ENCODE measurements at places on chromosomes 7 and 10.
A peak's percentile ranks its signal among the peaks of the same experiment; 100 is the strongest.

GRCh38 chr10:4003348-4003973 is 218.5 kb upstream of the KLF6 start:
- DNase-seq: no peak

DNA sequence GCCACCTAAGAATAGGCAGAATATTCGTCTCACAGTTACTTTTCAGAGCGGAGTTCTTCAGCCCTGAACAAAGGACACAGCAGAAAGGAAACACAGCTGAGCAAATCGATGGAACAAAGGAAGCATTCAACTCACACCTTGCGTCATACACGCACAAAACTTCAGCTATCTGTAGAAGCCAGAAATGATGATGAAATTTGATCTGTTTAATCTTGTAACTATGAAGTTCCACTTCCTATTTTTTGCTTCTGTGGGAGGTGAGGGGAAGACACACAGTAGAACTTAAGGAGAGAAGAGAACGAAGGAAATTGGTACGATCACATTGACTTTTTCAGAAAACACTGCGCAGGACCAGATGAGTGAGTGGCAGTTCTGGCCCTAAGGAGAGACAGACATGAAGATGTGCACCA is 26.2 kb downstream of the FAM171A1 start:
- no peak for DNase-seq

DNA sequence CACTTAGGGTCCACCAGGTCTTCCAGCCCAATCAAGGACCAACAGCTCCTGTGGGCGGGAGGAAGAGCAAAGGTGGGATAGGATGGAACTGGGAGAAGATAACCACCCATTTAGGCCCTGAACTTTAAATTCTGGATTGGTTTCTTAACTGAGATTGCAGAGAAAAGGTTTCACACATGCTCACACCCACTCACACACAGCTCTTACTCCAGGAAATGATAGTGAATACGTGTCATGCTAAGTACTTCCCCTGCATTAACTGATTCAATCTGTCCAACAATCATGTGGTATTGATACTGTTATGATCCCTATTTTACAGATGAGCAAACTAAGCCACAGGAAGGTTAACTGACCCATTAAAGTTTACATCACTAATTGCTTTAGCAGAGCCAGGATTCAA is 4.6 kb upstream of the CYP3A4 start:
- DNase-seq: no peak

DNA sequence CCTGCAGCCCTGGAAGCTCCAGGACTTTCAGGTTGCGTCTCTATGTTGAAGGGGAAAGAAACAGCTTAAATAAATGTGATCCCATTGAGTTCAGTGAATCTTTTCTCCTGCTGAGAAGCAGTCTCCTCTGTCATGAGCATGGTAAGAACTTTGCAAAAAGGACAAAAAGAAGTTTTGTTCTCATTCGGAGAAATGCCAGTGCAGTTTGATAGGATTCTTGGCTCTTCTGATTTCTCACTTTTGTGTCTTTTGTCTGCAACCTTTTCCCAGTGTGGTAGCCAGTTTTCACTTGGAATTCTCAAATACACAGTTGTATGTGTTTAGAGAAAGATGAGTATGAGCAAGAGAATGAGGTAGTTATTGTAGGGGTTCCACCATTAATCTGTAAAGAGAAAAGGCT is 64.3 kb downstream of the AP3M1 start:
- DNase-seq: no peak

- no peak for DNase-seq
These were observed 58.4 kb upstream of the MACROH2A2 start for GRCh38 chr10:69994262-69994661.

GRCh38 chr10:92087750-92088395 is 164.3 kb downstream of the BTAF1 start:
- DNase-seq: peak; percentile 29

- DNase-seq: no peak
These were observed 2.9 kb downstream of the AQP1 start for GRCh38 chr7:30914596-30914995.

DNA sequence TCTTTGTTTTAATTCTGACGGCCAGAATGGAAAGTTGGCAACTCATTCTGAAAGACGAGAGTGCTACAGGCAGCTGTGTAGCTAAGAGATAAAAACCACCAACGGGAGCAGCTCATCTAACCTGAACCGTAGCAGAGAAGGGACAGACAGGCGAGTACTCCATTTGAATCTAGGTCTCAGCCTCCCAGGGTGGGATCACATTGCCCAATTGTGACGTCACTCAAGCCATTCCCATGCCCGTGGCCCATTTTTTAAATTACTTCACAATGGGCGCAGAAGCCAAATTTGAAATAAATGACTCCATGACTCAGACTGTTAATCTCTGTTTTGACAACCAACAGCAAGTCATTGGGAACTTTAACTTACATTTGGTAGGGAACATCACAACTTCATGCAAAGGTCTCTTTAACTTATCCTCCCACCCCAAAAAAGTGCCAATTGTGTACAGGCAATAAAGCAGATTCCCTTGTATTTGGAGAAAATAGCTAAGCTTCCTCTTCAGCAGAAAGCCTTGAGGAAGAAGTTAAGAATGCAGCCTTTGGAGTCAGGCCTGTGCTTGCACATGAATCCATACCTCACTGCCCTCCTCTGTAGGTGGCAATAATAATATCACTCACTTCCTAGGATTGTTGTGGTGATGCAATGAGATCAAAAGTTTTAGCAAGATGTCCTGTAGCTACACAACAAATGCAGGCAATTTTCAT is 93.2 kb upstream of the KIF5B start:
- no peak for DNase-seq

- DNase-seq: no peak
These were observed 11.0 kb downstream of the ZMIZ1 start for GRCh38 chr10:79079490-79080355.

DNA sequence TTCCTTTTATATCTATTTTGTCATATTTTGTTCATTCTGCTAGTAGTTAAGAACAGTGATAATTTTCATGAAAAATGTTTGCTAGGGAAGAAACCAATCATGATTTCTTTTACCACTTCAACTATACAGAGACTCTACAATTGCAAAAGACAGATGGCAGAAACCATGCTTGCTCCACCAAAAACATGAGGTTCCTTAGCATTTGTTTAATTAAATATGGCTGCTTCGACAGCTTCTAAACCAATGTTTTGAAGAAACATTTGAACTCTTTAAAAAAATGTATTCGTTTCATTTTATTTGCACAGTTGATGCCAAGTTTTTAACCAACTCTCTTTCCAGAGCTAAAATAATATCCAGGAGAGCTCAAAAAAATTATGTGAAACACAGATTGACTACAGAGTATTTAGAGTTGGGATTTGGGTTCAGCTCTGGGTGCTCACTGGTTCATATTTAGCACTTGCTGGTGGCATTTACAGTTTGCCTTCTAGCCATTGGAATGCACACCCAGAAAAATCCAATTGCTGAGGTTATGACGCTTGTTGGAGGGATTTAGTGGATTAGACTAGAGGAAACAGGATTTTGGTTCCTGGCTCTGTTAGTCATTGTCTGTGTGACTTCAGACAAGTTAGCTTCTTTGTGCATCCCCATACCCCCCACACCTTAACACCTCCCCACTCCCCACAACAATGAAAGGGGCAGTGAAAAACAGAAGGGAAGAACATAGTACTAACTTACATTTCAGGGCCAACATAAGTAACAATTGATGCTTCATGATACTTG is 35.8 kb upstream of the SDHAF3 start:
- DNase-seq: no peak

DNA sequence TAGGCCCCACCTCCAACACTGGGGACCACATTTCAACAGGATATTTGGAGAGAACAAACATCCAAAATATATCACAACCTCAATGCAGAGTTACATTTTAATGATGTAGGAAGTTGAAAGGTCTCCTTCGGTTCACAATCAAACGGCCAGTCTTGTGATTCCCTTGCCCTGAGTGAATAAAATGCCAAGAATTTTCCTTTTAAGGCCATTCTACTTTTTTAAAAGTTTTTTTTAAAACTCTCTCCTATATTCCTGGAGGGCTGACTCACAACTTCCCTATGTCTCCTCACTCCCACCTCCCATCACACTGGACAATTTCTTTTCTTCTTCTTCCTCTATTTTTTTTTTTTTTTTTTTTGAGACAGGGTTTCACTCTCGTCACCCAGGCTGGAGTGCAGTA is 693.6 kb upstream of the AUTS2 start:
- no peak for DNase-seq

- no peak for DNase-seq
These were observed 71.2 kb downstream of the AOAH start for GRCh38 chr7:36653008-36653662.

DNA sequence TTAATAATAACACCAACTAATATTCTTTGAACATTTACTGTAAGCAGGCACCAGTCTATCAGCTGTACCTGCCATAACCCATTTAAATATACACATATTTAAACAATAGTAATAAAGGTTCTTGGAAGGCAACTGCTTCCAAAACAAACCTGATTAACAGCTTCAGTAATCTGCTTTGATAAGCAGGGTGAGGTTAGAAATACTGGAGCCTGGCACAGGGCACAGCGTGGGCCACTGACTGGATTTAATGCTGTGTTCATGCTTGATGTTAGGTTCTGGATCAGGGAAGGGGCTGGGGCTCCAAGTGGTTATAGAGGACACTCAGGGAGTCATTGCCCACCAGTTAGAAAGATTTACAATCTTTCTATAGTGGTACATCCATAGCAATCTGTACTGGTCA is 10.9 kb upstream of the C10orf120 start:
- no peak for DNase-seq

DNA sequence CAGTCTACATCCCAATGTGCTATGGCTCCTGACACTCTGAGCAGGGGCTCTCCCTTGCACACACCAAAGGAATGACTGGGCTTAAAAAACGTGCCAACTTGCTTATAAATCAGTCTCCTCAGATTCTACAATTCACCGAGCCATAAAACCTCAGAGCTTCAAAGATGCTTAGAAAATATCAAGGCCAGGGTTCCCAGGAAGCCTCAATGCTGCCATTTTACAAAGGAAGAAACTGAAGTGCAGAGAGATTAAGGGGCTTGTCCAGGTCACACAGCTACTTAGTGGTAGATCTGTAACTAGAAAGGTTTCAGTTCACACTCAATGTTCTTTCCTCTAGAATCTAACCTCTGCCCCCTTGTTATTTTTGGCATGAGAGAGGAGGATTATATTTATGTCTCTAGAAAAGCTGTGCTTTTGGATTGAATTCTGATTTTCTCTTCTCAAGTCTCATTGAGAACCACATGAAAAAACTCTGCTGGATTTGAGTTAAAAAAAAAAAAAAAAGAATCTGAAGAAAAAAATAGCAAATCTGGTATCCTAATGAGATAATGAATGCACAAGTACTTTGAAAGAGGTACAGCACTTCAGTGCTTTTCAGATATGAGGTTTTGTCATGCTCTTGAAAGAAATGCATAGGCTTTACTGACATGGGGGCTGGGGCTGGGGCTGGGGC is 22.3 kb upstream of the TSPAN33 start:
- no peak for DNase-seq

- peak; percentile 70 for DNase-seq
These were observed 398 bp downstream of the DENND11 start for GRCh38 chr7:141701489-141702046.

DNA sequence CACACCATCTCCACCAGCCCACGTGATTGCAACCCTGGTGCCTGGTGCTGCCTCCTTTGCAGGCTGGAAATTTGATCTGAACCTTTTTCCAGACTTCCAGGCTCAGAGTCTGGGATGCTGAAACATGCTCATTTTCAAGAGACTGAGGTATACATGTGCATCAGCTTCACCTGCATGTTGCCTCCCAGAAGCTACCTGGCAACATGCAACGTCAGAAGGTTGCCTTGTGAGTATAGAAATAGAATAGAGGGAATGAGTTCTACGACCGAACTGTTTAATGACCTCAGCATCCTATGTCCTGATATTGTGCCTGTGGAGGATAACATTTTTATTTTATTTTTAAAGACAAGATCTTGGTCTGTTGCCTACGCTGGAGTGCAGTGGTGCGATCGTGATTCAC is 1.9 kb upstream of the ZNF212 start:
- DNase-seq: no peak

DNA sequence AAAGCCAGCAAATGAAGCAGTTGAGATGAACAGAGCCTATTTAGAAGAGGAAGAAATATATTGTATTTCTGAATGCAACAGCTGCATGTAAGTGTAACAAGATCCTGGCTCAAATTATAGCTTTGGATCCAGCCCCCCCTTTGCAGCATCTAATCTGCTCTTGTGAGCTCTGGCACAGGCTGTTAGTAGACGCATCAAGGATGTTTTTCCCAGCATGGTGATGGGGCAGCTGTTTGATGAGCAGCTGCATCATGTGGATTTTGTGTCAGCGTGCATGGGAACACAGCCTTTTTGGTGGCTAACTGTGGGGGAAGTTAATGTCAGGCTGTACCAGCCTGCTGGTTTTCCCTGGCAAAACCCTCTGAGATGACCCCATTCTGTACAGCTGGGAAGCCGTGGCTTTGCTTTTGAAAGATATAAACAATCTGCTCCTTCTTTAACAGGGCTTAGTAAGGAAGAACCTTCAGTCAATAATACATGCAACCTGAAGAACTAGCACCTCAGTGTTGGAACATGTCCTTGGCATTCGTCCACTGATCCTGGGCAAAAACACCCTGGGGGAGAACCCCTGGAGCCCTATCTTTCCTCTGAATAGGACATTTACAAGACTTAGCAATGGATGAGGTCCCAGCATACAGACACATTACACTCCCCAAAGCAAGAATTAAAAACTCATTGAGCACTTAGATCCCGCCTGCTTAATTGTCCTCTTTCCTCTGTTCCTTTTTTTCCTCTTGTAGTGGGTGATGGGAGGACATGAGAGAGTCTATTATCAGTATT is 70.6 kb downstream of the NPS start:
- DNase-seq: no peak

GRCh38 chr10:24000271-24000813 is 208.6 kb upstream of the KIAA1217 start:
- no peak for DNase-seq

- no peak for DNase-seq
These were observed 173.8 kb upstream of the PLXNA4 start for GRCh38 chr7:132750096-132750495.

DNA sequence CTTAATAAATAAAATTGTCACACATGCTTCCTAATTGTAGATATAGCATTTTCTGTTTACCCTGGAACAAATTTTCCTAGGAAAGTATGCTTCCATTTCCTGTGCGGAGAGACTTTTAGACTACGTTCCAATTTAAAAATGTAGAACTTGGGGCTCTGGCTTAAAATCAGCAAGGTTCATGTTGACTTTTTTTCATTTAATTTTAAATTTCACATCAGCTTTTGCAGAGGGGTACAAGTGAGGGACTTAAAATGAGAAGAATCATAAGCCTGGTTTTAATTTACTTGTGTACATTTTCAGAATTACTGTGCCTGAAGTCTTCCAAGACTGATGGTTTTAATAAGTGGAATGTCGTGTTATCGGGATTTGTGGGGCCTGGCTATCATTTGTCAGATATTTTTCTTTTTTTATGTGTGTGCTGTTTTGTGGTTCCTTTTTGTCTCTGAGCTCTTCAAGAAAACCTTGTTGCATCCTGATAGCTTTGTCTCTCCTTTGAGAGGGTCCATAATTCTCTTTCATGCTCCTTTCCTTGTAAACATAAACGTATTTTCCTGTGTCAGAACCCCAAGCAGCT is 8.8 kb upstream of the ATRNL1 start:
- DNase-seq: no peak

DNA sequence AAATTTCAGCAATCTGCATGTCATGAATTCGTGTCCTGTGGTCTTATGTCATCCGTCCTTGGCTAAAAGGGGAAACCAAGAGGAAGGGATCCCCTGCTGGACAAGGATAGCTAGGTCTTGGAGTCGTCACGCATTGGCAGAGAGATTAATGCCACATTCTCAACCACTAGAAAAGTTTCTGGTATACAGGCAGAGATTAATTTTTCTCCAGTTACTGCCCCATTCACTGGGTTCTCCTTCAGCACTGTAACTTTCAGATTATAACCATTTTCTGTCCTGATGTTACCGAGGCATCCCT is 1060.6 kb upstream of the AUTS2 start:
- no peak for DNase-seq
